ENCODE measurements at places on chromosomes 13 and 19.

GRCh38 chr13:40578055-40578454 is 88.4 kb downstream of the FOXO1 start:
- no peak for DNase-seq

- DNase-seq: no peak
Observed at GRCh38 chr13:37601648-37602440, 3.3 kb upstream of the POSTN start.

- no peak for DNase-seq
Observed at GRCh38 chr13:110232142-110232541, 74.8 kb downstream of the COL4A1 start.

DNA sequence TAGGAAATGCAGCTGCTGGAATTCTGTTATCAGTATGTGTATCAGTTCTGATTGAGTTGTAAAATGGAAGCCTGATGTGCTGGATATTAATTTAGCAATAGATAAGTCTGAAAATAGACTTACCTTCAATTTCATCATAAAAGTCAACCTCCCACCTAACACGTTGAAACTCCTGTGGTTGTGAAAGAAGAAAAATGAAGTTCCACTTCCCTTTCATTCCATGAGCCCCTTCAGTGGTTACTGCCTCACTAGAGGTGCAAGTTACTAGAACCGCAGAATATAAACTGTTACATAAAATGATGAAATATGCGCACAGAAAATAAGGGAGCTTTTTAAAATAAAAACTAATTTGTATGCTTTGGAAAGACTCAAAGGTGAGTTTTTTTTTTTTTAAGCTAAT is 249.2 kb downstream of the SHISA2 start:
- no peak for DNase-seq

DNA sequence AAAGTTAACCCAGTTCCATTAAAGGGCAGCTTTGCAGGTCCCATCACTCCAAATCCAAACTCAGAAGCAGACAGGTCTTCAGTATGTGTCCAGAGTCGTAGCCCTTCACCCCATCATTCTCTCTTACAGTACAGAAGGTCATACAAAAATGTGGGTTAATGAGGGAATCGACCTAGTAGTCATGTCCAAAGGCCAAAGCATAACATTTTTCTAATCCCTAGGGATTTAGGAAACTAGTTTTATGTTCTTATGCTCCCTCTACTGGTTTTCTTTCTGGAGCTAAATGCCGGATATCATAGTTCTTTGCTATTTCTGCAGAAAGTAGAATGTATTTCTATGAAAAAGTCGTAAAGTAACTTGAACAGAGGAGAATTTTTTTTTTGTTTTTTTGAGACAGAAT is 72.2 kb downstream of the DHRS12 start:
- no peak for DNase-seq

DNA sequence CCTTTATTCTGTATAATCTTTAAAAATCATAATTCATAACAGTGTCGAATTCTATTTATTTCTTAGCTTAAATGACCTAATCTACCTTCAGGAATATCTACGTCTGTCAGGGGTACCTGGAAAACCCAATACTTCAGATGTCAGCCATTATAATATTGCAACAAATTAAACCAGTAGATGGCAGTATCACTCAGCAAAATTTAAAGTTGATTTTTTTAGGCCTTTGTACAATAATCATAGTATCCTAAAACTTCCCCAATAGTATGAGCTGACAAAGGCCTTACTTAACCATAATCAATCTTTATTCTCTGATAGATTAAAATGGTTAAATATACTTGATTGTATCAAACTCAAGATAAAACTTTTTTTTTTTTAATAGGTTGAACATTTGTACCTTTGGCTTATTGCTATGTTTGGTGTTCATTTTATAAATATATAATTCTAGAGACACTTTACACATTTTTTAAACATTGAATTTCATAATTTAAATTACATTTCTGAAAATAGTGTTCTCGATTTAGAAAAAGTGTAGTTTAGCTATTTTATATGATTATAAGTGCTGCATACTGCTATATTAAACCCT is 830.2 kb upstream of the SPRY2 start:
- DNase-seq: no peak

- peak; percentile 67 for DNase-seq
Observed at GRCh38 chr19:29680447-29680846, 15.2 kb downstream of the PLEKHF1 start.

- no peak for DNase-seq
Observed at GRCh38 chr13:67713571-67713970, 483.4 kb upstream of the PCDH9 start.

- DNase-seq: no peak
Observed at GRCh38 chr19:16022251-16022650, 54.0 kb upstream of the TPM4 start.

GRCh38 chr13:87094646-87095045 is 576.5 kb upstream of the SLITRK5 start:
- DNase-seq: no peak

DNA sequence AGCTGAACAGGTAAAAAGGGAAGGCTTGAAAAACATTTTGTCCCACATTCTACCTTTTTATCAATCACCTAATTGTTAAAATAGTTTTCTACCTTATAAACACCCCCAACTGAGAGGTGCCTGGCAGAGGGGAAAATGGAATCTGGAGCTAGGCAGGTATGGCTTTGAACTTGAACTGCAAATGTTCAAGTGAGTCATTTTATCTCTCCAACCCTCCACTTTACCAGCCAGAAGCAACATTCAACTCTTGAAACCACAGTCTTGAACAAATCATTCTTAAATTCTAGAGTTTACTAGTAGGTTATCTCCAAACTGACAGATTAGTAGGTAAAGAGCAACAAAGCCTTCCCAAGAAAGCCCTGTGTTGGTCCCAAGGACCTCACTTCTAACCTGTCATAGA is 116.9 kb downstream of the ABCC4 start:
- DNase-seq: no peak

DNA sequence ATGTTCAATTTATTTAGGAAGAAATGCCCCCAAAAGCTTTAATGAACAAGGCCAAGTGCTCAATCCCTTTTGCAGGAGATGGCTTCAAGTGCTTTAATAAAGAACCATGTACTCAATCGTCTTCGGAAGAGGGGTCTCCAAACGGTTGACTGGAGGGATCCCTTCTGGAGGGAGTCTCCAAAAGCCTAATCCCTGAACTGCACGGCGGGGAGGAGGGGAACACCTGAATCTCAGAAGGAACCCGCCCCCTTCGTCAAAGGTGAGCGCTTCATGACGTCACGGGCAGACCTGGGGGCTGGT is 505 bp downstream of the PAF1 start:
- no peak for DNase-seq

- no peak for DNase-seq
Observed at GRCh38 chr19:46610851-46611770, 10.0 kb downstream of the CALM3 start.

- no peak for DNase-seq
Observed at GRCh38 chr13:113800576-113800926, 41.5 kb downstream of the TMEM255B start.

- no peak for DNase-seq
Observed at GRCh38 chr19:42762789-42763188, 2.7 kb downstream of the PSG8 start.

GRCh38 chr13:39981056-39981455 is 325.6 kb downstream of the COG6 start:
- no peak for DNase-seq

DNA sequence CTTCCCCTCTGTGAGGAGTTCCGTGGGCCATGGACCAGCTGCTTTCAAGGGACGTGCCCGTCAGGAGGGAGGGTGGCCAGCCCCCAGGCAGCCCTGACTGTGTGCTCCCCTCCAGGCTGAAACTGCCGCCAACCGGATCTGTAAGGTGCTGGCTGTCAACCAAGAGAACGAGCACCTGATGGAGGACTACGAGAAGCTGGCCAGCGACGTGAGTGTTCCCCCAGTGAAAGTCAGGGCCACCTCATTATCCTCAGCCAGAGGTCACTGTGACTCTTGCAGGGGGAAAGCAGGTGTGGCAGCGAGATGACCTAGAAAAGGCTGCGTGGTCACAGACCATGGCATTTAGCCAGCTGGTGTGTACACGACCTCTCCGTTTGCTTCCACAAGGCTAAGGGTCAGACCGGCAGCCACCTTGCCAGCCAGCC is 29.9 kb downstream of the CAPN12 start:
- no peak for DNase-seq

DNA sequence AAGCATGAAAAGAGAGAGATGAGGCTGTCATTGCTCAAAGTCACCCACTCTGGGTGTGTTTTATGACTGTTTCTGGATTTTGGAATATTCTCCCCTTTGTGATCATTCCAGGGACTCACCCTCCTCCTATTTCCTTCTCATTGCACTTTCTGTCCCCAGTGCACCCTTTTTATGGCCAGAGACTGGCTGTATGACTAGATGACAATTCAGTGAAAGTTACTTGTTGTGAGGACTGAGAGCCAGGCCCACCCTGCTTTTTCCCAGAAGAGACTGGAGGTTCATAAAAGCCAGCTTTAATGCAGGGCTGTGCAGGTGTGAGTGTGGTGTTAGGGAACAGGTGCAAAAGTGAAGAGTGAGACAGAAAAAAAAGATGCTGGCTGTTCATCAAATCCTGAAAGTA is 17.3 kb downstream of the CEACAM7 start:
- no peak for DNase-seq

DNA sequence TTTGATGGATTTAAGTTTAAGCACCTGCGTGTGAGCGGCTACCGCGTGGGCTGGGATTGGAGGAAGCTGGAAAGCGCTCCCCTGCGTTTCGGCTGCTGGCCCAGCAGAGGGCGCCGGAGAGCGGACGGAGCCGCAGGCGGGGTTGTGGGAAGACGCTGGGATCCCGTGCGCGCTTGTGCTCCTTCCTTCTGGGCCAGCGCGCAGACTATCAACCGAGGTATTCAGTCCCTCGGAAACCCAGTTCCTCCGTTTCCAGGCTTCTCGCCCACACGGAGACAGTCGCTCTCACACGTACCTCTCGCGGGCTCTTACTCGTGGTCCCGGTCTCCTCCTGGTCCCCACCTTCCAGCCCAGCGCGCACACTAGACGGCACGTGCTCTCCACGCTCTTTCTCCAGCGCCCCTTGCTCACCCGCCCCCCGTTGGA is 28.8 kb downstream of the EPN1 start:
- no peak for DNase-seq

DNA sequence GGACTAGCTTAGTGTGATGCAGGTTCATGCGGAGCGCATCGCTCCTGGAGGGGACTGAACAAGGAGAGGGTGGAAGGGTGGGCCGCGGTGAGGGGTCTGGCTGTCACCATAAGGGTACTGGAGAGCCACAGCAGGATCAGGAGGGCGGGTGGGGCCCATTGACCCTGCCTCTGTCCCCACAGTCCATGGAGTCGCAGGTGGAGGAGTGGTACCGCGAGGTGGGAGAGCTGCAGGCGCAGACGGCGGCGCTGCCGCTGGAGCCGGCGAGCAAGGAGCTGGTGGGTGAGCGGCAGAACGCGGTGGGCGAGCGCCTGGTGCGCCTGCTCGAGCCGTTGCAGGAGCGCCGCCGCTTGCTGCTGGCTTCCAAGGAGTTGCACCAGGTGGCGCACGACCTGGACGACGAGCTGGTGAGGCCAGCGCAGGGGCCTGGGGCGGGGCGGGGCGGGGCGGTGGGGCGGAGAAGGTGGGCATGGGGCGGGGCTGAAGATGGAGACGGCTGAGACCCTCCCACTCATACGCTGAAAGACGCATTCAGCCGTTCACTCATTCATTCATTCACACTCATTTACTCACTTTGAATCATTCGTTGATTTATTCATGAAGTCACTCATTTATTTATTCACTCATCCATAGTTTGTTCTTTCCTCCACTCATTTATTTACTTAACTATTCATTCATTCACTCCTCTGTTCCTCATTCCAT is 27.5 kb upstream of the SHKBP1 start:
- peak; percentile 44 for DNase-seq

DNA sequence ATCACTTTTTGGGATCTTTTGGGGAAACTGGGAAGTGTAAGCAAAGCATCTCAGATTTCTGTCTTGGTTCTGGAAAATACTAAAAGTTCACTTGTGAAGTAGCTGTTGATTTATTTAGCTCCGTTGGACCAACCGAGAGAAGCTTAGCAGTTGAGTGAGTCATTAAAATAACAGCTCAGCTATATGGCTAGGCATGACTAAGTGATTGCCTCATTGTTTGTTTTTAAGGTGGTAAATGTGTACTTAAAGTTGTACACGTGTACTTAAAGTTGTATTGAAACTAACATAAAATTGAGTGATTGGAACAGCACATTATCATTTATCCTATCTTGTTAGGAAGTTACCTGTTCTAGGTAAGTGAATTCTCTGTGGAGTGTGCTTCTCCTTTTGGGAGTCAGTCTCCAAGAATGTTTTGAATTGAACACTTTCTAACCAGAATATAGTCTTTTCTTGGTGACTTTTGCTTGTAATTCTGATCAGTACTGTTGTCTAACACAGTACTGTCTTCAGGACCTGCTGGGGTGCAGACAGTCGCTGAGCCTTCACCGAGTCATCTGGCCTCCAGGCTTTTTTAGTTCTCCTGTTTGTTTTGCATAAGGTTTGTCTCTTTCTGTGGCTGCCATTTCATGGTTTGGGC is 2.9 kb upstream of the DCUN1D2 start:
- DNase-seq: no peak

DNA sequence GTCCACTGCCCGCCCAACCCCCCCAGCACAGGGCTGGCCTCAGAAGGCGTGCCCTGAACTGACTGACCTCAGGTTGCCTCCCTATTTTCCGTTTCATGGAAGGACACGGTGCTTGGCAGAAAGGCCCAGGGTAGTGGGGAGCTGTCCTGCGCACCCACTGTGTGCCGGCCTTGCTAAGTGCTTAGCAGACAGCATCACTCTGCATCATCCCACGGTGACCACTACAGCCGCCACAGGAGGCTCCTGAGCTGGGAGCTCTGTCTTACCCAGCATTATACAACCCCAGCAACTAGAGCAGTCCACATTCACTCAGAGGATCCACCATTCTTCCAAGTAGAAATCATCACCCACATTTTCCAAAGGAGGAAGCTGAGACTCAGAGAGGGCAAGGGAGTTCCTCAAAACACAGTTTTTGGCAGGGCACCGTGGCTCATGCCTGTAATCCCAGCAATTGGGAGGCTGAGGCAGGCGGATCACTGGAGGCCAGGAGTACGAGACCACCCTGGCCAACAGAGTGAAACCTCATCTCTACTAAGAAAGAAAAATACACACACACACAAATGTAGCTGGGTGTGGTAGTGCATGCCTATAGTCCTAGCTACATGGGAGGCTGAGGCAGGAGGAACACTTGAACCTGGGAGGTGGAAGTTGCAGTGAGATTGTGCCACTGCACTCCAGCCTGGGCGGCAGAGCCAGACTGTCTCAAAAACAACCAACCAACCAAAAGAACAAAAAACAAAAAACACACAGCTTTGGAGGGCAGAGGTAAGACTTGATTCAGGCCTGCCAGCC is 1.6 kb downstream of the SBK2 start:
- no peak for DNase-seq

- no peak for DNase-seq
Observed at GRCh38 chr13:44760434-44760833, 184.3 kb upstream of the TSC22D1 start.

All from activated T-helper 1 cell treated with anti-CD3 and anti-CD28 coated beads, Interleukin-2, amount 50 U/mL, for 16 hours (primary cell).